ENCODE measurements at places on chromosomes 7 and 10.

GRCh38 chr10:63684257-63684936, 163.2 kb downstream of the REEP3 start:
- no peak for DNase-seq

DNA sequence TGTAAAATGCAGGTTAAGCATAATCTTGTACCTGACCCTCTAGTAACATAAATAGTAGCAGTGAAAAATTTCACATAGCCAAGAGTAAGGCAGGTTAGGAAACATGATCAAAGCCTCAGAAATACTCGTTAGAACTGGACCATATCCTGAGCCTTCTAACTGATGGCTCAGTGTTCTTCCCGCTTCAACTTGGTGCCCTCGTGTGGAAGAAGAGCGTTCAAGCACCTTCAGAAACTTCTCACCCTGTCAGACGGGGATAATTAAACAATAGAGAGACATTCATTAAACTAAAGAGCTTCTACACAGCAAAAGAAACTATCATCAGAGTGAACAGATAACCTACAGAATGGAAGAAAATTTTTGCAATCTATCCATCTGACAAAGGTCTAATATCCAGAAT, 124.5 kb downstream of the MYOF start:
- no peak for DNase-seq

GRCh38 chr7:139924461-139924860, 95.4 kb downstream of the TBXAS1 start:
- DNase-seq, result no peak

- DNase-seq, result peak; percentile 16
These were observed 355.1 kb upstream of the SHH start for GRCh38 chr7:156167417-156167807.

DNA sequence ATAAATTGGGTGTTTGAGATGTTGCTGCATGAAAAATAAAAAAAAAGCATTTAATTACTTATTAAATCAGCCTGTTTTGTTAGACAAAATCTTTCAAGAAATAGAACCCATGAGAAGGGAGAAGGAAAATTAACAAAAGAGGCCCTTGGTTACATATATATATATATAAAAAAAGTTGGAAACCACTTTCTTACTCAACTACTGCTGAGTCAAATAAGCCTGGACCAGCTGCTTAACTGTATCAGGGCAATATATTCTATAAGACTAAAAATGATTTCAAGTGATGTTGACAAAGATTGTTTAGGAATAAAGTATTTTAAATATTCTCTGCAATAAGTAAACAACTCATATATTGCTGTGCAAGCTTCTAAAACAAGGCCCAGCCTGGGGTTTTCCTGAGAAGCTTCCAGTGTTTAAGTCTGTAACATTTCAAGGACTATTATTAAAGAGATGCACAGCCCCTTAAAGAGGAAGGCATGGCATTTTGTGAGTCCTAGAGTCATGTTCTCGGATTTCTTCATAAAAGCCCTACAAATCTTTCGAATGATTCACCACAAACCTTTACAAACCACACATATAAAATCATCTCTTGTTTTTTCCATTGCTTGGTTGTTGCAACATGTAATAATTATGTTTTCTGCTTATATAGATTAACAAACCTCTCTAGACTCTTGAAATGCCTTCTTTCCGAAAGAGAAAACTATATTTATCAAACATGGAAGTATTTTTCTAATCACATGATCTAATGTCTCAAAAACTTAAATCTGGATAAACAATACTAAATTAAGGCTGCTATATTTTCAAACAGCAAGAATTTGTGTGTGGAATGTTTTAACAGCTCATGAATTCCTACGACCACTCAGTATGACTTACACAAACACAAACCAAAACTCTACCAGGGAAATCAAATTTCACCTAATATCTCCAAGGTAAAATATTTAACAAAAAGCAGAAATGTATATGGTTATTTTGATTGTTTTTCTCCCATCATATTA, 14.3 kb downstream of the JAZF1 start:
- DNase-seq, result no peak
